ENCODE measurements at places on chromosomes 13 and 19. TPM values are rescaled to one million over a fixed set of nuclear protein-coding genes. Genes with fewer than 3 reads are reported as not detected.
A peak's percentile ranks its signal among the peaks of the same experiment; 100 is the strongest.

DNA sequence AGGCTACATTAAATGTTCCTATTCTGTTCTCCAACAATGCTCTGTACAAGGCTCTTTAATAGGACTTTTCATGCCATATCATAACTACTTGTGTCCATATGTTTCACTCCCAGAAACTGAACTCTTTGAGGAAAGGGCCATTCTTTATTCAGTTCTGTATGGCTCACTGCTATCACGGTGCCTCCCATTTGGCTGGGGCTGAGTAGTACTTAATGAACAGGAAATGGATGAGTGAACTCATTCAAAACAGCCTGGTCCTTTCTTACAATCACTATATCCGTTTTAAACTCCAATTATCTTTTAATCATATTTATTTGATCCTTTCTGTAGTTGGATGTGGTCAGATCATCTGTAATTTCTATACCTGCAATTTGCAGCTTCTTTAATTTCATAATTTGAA is 410.6 kb downstream of the TBC1D4 start:
- no peaks in the 10 kb centered on the region for H3K36me3 ChIP-seq
- no peak overlapping the region for H3K27ac ChIP-seq
- DNase-seq, result no peak
- peaks cover 34% of the 10 kb centered on the region for H3K27me3 ChIP-seq
- no peaks in the 10 kb centered on the region for H3K4me1 ChIP-seq

- DNase-seq, result no peak
- no peaks in the 10 kb centered on the region for H3K27me3 ChIP-seq
- H3K36me3 ChIP-seq, result no peaks in the 10 kb centered on the region
- H3K4me1 ChIP-seq, result no peaks in the 10 kb centered on the region
Observed at GRCh38 chr13:107842562-107843180, 372.7 kb downstream of the LIG4 start.

DNA sequence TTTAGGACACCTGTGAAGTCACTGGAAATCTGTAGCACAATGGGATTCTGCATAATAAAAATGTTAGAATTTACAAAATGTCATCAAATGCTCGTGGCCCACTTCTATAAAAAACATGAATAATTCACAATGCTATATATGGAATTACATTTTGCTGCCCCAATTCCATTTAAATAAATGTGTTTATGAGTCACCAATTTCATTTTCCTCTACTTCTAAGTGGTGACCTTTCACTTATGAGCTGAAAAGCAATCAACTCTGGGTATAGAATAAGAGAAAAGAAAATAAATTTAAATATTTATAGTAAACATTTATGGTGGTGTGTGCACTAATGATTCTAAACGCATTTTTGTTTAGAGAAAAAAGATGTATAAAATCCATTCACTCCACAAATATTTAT is 516.7 kb upstream of the MIR17HG start:
- no peaks in the 10 kb centered on the region for H3K36me3 ChIP-seq
- H3K27me3 ChIP-seq, result no peaks in the 10 kb centered on the region
- no peak overlapping the region for H3K27ac ChIP-seq

GRCh38 chr13:23673354-23673753 is 103.1 kb downstream of the TNFRSF19 start:
- DNase-seq, result no peak
- peaks cover 14% of the 10 kb centered on the region for H3K27me3 ChIP-seq
- H3K4me1 ChIP-seq, result no peaks in the 10 kb centered on the region

GRCh38 chr19:43311706-43312105 is 41.8 kb upstream of the CD177 start:
- no peaks in the 10 kb centered on the region for H3K4me1 ChIP-seq
- peaks cover 28% of the 10 kb centered on the region for H3K27me3 ChIP-seq
- no peaks in the 10 kb centered on the region for H3K36me3 ChIP-seq

DNA sequence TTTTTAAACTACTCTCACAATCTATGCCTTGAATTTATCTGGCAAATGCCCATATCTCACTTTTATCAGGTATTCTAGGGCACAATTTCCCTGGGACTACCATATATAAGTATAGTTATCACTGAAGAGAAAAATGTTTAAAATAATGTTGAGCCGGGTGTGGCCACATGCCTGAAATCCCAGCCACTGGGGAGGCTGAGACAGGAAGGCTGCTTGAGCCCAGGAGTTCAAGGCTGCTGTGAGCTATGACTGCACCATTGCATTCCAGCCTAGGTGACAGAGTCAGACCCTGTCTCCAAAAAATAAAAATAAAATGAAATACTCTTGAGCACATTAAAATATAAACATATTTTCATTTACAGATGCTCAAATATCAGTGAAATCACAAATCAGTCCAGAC is 4.1 kb downstream of the KATNAL1 start:
- no peaks in the 10 kb centered on the region for H3K36me3 ChIP-seq
- H3K27me3 ChIP-seq, result no peaks in the 10 kb centered on the region
- no peak for DNase-seq
- H3K4me3 ChIP-seq, result no peak overlapping the region

- DNase-seq, result no peak
- H3K36me3 ChIP-seq, result peaks cover 7% of the 10 kb centered on the region
- H3K4me3 ChIP-seq, result peak overlapping the region; percentile 59
- peaks cover 4% of the 10 kb centered on the region for H3K27me3 ChIP-seq
Observed at GRCh38 chr13:50222569-50223332, 207.5 kb downstream of the KCNRG start.

DNA sequence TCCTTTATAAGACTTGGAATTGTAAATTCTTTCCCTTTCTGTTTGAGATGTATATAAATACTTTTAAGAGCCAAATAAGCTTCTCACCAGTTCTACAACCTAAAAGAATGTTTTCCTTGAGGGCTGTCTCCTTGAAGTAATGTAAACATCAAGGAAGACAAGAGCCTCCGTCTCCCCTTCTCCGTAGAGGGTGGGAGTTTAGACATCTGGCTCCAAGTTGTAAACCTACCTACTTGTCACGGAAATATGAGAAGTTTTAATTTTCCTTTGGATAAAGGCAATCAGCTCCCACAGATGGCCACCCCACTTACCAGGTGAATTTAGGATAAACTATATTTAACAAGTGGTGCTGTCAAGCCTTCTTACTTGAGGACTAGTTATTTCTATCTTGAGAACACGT is 237.9 kb downstream of the NALCN start:
- H3K27me3 ChIP-seq, result no peaks in the 10 kb centered on the region
- DNase-seq, result no peak
- no peaks in the 10 kb centered on the region for H3K36me3 ChIP-seq
- H3K4me1 ChIP-seq, result no peaks in the 10 kb centered on the region

DNA sequence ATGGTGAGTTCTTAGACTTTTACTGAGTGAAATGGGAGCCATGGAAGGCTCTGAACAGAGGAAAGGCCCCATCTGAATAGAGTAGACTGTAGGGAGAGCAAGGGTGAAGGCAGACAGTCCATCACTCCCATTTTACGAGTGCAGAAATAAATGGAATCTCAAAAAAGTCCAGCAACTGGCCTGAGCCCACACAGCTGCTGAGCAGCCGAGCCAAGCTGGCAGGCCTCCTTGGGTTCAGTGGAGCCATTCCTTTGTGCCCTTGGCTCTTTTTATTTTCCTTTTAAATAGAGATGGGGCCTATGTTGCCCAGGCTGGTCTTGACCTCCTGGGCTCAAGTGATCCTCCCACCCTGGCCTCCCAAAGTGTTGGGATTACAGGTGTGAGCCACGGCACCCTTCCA is 1.0 kb upstream of the MYH14 start:
- H3K4me1 ChIP-seq, result no peaks in the 10 kb centered on the region
- no peak overlapping the region for H3K27ac ChIP-seq
- H3K36me3 ChIP-seq, result no peaks in the 10 kb centered on the region
- DNase-seq, result no peak
- H3K27me3 ChIP-seq, result peaks cover 45% of the 10 kb centered on the region

GRCh38 chr13:95276037-95276505 is 25.2 kb downstream of the ABCC4 start:
- no peak overlapping the region for H3K27ac ChIP-seq
- H3K4me1 ChIP-seq, result peaks cover 2% of the 10 kb centered on the region
- DNase-seq, result no peak
- no peaks in the 10 kb centered on the region for H3K27me3 ChIP-seq

- H3K27ac ChIP-seq, result peak overlapping the region; percentile 62
- peaks cover 9% of the 10 kb centered on the region for H3K4me1 ChIP-seq
- H3K36me3 ChIP-seq, result no peaks in the 10 kb centered on the region
- H3K27me3 ChIP-seq, result no peaks in the 10 kb centered on the region
- H3K4me3 ChIP-seq, result peak overlapping the region; percentile 36
Observed at GRCh38 chr19:33260628-33261418, 35.2 kb upstream of the SLC7A10 start.

GRCh38 chr19:14167576-14168138 is 31.3 kb upstream of the ASF1B start:
- peaks cover 12% of the 10 kb centered on the region for H3K4me1 ChIP-seq
- peak overlapping the region; percentile 90 for H3K4me3 ChIP-seq
- no peaks in the 10 kb centered on the region for H3K27me3 ChIP-seq

GRCh38 chr19:45913874-45914830 is at the start of gene NANOS2:
NANOS2 (minus strand) TSS chr19:45914778; CDS start chr19:45914693, 85 bp downstream.
- DNase-seq, result no peak
- peaks cover 20% of the 10 kb centered on the region for H3K27me3 ChIP-seq
- H3K4me3 ChIP-seq, result no peak within 1 kb of the TSS
- H3K27ac ChIP-seq, result no peak within 1 kb of the TSS

DNA sequence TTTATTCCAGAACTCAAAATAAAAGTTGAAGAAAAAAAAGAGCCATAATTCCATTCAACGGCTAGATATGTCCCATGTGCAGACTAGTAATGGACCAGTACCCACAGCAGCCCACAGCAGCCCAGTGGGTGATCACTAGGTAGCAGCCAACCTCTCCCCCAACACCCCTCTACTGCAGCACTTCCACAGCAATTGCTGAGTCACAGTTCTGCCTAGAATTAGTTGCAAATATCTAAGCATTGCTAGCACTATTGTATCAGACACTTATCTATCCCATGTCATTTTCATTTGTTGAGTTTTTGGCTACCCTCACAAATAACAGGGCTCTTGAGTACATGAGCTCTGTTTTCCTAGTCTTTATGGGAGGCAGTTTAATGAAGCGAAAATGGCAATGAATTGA is 258.7 kb downstream of the RAP2A start:
- DNase-seq, result no peak
- H3K27ac ChIP-seq, result no peak overlapping the region
- H3K4me1 ChIP-seq, result no peaks in the 10 kb centered on the region
- no peaks in the 10 kb centered on the region for H3K27me3 ChIP-seq
- H3K36me3 ChIP-seq, result peaks cover 4% of the 10 kb centered on the region

GRCh38 chr13:78934336-78934735 is 275.4 kb upstream of the OBI1 start:
- H3K27me3 ChIP-seq, result no peaks in the 10 kb centered on the region
- H3K4me1 ChIP-seq, result no peaks in the 10 kb centered on the region
- no peak for DNase-seq
- H3K4me3 ChIP-seq, result no peak overlapping the region

GRCh38 chr13:89920461-89920860 is 1427.0 kb upstream of the MIR17HG start:
- H3K27me3 ChIP-seq, result no peaks in the 10 kb centered on the region
- no peaks in the 10 kb centered on the region for H3K4me1 ChIP-seq
- H3K27ac ChIP-seq, result no peak overlapping the region
- H3K4me3 ChIP-seq, result no peak overlapping the region

GRCh38 chr19:17841810-17842662 is 5.7 kb downstream of the JAK3 start:
- no peak for DNase-seq
- H3K27me3 ChIP-seq, result no peaks in the 10 kb centered on the region
- peaks cover 38% of the 10 kb centered on the region for H3K4me1 ChIP-seq
- H3K27ac ChIP-seq, result no peak overlapping the region
- peaks cover 11% of the 10 kb centered on the region for H3K36me3 ChIP-seq
- H3K4me3 ChIP-seq, result no peak overlapping the region

- DNase-seq, result no peak
- H3K27ac ChIP-seq, result no peak overlapping the region
- H3K4me1 ChIP-seq, result no peaks in the 10 kb centered on the region
- H3K27me3 ChIP-seq, result peaks cover 18% of the 10 kb centered on the region
- H3K36me3 ChIP-seq, result no peaks in the 10 kb centered on the region
Observed at GRCh38 chr13:77465603-77466195, 69.8 kb upstream of the SCEL start.

DNA sequence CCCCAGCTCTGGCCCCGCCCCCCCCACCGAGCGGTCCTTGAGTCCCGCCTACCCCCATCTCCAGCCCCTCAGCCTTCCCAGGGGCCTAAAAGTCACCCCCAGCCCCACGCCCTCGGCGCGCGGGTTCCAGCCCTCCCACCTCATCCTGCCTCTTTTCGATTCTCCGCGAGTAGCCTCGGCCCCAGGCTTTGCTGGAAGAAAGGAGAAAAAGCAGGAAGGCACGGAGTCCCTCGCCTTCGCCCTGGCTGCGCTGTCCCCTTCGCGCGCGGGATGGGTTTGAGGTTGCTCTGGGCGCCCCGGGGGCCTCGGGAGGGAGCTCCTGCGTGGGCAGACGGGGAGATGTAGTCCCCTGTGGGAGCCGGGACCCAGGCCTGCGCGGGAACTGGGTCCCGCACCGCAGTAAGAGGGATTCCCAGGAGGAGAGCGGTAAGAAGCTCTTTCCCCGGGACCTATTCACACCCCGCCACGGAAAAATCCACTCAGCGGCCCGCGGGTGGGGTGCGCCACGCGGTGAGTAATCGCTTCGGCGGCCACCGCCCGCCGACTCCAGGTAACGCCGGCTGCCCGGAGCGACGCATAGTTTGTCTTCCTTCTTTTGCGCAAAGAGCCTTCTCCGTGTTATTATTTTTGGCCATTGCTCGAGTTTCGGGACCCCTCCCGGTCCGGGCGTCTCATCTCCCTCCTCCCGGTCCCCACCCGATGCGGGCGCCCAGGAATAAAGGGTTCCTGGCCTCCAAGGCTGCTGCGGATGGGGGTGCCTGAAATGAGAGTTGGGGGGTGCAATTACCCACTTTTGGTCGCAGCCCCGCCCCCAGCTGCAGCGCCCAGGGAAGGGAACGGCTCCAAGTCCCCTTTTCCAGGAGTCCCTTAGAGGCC is 865 bp upstream of the CRLF1 start:
- DNase-seq, result no peak
- H3K36me3 ChIP-seq, result no peaks in the 10 kb centered on the region
- peaks cover 4% of the 10 kb centered on the region for H3K4me1 ChIP-seq

DNA sequence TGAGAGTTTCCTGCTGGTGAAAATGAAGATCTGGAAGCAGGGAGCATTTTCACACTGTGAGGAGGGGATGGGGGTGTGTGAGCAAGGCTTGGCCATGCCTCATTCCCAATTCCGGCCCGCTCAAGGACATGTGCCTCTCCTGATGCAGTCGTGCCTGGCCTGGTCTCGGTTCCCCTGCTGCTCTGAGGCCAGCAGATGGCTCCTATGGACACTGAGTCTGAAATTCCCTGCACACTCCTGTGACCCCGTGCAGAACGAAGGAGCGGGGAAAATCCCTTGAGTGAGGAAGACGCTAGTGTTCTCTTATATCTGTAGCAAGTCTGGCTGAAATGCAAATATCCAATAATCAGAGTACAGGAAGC is 363 bp upstream of the ZNF763 start:
- no peak for DNase-seq
- peaks cover 6% of the 10 kb centered on the region for H3K36me3 ChIP-seq
- H3K4me1 ChIP-seq, result peaks cover 21% of the 10 kb centered on the region
- no peaks in the 10 kb centered on the region for H3K27me3 ChIP-seq

Gene ANGPTL4
- 1.8 TPM for total RNA-seq

Gene PLEKHA4
- 5.4 TPM for total RNA-seq

Gene KIRREL2
- total RNA-seq, result 2.2 TPM

Gene SYT3
- not detected for total RNA-seq

Gene PSG6
- total RNA-seq, result not detected

Gene PNMA8B
- not detected for total RNA-seq

Gene LILRB5
- not detected for total RNA-seq

Gene THAP8
- total RNA-seq, result 1.7 TPM

Gene LGALS14
- not detected for total RNA-seq

Gene HSD17B14
- 0.26 TPM for total RNA-seq

Gene ZNF564
- 12.5 TPM for total RNA-seq

Gene TDRD12
- total RNA-seq, result not detected

Measured in natural killer cell treated with Interleukin-12 subunit alpha and Interleukin-12 subunit beta and Interleukin-15 and Interleukin-18, amount 100 ng/mL, for 72 hours (primary cell).